Substantia nigra (tissue), 51 donors: ENCODE measurements at places on chromosomes 6 and 20.
A peak's percentile ranks its signal among the peaks of the same experiment; 100 is the strongest.

DNA sequence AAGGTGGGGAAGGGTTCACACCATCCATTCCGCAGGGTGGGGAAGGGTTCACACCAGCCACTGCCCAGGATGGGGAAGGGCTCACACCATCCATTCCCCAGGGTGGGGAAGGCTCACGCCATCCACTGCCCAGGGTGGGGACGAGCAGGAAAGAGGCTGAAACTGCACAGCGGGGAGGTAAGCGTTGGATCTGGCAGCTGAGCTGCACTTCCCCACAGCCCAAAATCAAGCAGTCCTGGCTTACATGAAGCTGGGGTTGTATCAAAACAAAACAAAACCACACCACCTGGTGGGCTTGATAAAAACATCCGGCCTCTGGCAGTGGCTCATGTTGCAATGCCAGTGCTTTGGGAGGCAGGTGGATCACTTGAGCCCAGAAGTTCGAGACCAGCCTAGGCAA is 268.5 kb downstream of the TAF4 start:
- no peak for DNase-seq

DNA sequence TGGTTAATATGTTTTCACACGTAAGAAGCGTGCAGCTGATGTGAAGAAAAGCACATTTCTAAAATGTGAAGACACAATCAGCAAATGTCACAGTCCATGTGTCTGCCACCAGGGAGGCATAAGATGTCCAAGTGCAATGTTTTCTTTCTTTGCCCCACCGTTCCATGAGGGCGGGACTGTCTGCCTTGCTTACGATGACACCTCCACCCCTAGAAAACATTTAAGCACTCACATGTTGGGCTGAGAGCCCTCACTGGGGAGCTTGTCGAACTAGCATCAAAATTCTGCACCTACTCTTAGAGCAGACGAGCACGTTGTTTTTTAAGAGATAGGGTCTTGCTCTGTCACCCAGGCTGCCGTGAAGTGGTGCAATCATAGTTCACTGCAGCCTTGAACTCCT is 57.6 kb downstream of the PSMG4 start:
- no peak for DNase-seq

- DNase-seq: no peak
Measured at GRCh38 chr6:157079277-157079676, 244.0 kb downstream of the TMEM242 start.

DNA sequence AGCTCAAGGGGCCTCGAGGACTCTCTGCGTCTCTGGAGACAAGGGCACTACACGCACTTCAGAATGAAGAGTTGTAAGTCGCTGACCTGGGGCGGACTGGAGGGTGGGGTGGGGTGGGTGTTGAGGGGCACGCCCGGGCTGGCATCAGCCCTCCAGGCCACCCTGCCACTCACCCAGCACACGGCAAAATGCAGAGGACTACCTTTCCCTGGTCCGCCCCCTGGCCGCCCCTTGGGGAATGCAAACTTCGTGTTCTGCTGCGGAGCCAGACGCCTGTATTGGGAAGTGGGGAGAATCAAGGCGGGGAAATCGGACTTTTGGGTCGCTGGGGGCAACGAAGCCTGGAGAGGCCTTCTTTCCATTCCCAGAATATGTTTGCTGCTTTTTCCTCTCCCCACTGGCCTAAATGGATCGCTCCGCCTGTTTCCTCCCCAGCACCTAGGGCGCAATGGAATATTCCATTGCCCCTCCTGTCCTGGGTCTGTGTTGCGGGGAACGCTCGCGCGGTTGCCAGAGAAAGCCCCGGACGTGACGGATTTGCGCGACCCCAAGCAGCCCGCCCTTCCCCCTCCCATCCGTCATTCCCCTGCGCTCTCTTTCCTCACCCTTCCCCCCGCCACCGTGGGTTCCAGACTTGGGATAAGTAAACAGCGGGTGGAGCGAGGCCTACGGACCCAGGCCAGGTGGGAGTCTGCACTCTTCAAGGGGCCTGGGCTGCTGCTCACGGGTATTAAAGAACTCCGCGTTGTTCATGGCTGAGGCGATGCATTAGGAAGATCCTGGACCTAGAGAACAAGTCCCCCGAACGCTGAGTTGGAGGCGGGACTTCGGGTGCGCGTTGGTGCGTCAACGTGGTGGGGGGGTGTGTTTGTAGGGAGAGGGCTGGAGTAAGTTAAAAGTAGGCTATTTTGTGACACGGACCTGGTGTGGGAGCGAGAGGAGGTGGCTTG is at the start of gene PPT2:
PPT2 (plus strand) TSS at position 578 of the 950 bp plus-strand sequence. CDS start 454 bp downstream, outside the sequence.
- peak; percentile 90 for DNase-seq

- DNase-seq: no peak
Measured at GRCh38 chr6:22129751-22130150, 167.1 kb downstream of the PRL start.

DNA sequence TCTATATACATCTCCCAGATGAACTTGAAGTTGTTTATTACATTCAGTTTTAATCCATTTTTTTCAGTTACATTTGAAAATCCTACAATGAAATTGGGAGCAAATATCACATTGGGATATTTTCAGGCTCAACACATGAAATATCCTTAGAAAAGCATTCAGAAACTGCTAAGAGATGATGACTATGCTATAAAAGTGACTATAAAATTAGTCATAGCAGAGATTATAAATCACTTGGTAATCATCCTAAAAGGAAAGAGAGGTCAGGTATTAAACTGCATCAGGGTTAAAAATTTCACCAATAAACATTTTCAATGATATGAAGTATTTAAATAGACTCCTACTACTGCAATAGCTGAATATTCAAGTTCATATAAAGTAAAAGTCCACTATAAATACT is 987.7 kb downstream of the GRIK2 start:
- no peak for DNase-seq
